Activated T-cell treated with anti-CD3 and anti-CD28 coated beads for 4 hours (primary cell): ENCODE measurements at places on chromosomes 13 and 19.

GRCh38 chr13:76425935-76426334 lies 460.3 kb downstream of the KCTD12 start:
- DNase-seq, result no peak

- DNase-seq, result no peak
These were observed 377.7 kb downstream of the KCNRG start for GRCh38 chr13:50392977-50393376.

- no peak for DNase-seq
These were observed 12.0 kb downstream of the LPAR6 start for GRCh38 chr13:48400850-48401291.

- DNase-seq, result no peak
These were observed 164.0 kb downstream of the TSHZ3 start for GRCh38 chr19:31185261-31185660.

GRCh38 chr13:77359171-77359570 lies 32.3 kb upstream of the MYCBP2 start:
- DNase-seq, result no peak

DNA sequence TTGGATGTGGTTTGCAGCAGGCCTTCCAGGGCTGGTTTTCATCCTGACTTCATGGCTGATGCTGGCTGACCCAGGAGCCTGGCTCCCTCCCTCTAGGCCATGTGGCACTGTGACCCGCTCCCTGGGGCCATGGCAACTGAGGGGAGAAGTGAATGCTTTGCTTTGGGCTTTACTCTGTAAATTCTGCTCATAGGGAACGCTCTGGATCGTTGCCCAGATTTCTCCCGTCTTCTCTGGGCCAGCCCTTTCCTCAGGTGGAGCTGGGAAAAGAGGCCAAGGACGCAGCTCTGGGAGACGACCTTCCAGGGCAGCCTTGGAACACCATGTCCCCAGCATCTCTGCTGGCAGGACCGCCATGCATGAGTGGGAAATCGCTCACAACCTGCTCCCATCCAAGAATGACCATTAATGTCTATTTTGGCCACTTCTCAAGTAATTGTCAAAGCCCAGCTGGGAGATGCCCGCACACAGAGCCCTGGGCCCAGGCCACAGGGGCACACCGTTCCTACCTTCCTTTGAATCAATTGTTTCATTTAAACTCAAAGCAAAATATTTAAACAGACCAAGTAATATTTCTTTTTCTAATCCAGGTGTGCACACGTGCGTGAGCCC lies 321.8 kb downstream of the TEX29 start:
- no peak for DNase-seq

DNA sequence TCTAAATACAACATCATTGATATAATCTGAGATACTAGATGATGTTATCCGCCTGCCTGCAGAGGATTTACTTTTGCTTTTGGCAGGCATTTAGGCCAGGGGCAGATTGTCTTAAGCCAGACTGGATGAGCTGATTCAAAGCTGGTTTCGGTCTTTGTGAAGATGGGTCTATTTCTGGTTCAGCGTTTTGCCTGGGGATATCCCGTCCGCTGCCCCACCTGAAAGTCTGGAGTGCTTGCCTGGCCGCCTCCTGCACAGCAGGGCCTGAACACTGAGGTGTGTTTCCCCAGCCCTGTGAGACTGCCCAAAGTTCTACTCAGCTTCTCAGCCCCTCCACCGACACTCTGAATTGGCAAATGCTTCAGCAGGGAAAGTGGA lies 149.7 kb downstream of the KATNAL1 start:
- DNase-seq, result no peak

DNA sequence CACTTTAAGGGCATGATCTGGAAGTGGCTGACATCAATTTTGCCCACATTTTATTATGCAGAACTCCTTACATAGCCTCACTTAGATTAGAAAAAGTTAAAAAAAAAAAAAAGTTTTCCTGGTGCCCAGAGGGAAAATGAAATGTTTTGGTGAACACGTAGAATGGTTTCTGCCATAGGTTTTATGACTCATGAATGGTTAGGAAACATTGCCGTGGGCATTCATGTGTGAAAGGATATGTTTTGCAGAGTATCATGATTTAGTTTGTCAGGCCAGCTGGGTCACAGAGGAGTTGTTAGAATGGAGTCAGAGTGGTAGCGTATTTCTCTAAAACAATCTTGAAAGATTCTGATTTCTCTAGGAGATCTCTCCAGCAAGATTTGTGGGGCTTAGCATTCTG lies 133.8 kb downstream of the MRPL57 start:
- no peak for DNase-seq

GRCh38 chr19:40219721-40220276 lies 1.6 kb upstream of the TTC9B start:
- no peak for DNase-seq

GRCh38 chr19:47227352-47228167 lies 3.4 kb downstream of the BBC3 start:
- DNase-seq, result no peak

DNA sequence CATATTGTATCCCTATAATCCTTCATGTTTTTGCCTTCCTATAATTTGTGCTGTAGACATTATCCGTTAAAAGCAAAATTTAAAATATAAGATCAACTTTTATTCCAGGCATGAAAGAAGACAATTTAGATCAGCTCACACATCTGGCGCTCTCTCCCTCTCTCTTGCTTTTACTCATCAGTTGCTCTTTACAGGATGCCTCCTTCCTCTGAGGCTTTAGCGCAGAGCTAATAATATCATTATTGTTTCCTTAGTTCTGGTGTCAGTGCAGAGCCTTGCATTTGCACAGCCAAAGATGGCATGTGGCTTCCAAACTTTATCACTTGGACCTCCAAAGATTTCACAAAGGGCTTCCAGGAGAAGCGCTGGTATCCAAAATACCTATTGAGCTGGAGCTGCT lies 295.1 kb downstream of the FGF9 start:
- DNase-seq, result no peak

GRCh38 chr19:48959341-48960239 lies 4.9 kb downstream of the BAX start:
- no peak for DNase-seq

GRCh38 chr13:51091839-51092238 lies 19.2 kb downstream of the C13orf42 start:
- no peak for DNase-seq

- no peak for DNase-seq
These were observed 17.4 kb downstream of the RUBCNL start for GRCh38 chr13:46369506-46370277.

DNA sequence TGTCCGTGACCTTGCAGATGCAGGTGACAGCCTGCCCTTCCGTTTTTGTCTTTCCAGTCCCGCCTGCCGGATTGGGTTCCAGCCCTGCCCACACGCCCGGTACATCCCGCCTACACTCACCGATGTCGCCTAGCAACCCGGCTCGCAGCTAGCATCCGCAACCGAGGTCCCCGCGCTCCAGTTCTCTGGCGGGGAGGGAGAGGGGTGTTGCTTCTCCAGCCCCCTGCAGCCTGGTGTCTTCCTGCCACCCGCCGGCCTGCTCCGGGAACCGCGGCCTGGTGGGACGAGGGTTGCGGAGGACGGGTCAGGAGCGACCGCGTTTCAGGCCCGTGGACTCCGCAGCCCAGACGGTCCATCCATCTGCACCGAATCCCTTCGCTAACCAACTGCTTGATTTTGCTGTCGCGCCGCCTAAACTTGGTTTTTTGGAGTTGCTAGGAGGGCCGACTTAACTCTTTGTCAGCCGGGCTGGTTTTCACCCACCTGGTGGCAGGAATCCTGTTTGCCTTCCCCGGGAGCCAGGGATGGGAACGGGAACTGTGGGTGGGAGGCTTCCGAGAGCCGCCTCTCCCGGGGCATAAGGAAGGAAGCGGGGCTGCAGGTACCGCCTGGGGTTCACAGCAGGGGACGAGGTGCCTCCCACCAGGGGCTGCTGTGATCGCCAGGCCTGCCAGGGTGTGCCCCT lies 15.4 kb upstream of the MATK start:
- peak; percentile 60 for DNase-seq

DNA sequence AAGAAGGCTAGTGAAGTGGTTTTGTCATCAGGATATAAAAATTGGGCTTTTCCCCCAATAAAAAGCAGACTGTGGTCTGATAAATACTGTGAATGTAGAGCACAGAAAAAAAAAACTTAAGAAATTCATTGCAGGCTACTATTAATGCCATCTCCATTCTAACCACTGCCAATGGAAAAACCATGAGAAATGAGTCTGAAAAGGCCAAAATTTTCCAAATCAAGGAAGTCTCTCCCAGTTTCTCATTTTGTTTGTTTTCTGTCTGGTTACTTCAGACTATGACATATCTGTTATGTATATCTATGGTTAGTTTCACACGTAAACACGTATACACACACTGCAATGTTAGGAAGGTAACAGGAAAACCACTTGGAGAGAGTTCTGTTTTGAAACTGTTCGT lies 193.6 kb upstream of the TSC22D1 start:
- no peak for DNase-seq

GRCh38 chr13:69180034-69180433 lies 927.6 kb upstream of the ATXN8OS start:
- DNase-seq, result no peak

DNA sequence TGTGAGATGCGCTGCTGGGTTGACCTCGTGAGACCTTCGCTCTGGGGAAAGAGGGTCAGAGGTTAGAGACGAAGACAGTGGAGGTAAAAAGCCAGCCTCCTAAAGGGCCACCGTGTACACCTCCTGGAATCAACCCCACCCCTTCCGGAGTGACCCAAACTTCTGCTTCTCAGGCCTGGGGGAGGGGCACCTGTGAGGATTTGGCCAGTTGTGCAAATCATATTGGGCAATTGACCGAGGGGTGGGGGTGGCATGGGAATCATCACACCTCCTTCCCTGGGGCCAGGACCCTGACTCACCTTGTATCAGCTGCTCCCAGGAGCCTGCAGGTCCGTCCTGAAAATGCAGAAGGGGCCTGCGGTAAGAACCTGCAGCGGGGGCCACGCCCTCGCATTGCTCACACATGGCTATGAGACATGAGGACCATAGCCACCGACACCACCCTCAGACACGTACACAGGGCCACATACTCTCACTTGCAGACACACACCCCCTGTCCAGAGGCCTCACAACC lies 2.8 kb downstream of the TNFSF14 start:
- DNase-seq, result no peak

- peak; percentile 97 for DNase-seq
These were observed at the start of gene SMG9 for GRCh38 chr19:43754503-43755255. Gene SMG9, minus strand, starts transcription at chr19:43754962. Its CDS starts 4,221 bp downstream, at chr19:43750741.

DNA sequence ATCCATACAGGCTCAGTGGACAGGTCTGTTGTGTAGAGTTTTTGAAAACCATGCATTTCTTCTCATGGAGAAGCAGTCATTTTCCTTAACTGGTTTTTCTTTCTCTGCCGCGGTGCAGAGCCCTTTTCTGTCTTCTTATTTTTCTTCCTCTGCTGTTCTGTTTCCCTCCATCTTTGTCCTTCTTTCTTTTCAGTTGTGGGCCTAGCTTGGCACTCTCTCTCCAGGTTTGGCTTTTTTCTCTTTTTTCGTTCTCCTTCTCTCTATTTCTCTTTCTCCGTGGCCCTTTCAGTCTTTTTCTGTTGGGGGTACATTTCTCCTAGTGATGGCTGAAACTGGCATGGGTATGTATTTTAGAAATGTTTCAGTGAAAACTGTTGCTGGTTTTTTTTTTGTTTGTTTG lies 24.1 kb downstream of the NFIX start:
- DNase-seq, result no peak

DNA sequence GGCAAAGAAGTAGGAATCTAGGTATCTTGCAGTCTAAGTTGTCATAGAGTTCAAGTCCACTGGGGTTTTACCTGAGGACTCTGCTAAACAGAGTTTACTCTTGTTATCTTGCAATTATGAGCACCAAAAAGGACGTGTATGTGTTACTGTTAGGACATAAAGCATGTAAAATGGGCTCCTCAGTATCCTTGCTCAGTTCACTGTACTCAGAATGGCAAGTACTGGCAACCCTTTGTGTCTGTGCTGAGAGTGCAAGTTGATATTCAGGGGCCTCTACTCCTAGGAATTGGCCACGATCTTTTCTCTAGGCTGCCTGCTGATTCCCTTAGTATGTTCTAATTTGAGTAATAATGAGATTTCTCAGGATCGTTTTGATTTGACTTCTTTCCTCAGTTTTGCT lies 13.3 kb downstream of the TDRD3 start:
- no peak for DNase-seq

GRCh38 chr13:100230769-100231149 lies 141.9 kb downstream of the PCCA start:
- no peak for DNase-seq

DNA sequence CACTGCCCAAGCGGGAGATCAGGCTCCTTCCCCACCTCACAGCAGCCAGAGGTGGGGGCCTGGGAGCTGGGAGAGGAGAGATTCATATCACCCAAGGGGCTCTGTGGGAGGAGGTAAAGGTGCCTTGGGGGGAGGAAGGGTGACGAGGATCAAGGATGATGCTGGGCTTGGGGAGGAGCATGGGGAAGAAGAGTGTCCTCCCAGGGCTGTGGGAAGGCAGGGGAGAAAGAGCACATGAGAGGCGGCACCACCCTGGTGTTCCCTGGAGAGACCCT lies 82.7 kb downstream of the ANKRD10 start:
- no peak for DNase-seq

DNA sequence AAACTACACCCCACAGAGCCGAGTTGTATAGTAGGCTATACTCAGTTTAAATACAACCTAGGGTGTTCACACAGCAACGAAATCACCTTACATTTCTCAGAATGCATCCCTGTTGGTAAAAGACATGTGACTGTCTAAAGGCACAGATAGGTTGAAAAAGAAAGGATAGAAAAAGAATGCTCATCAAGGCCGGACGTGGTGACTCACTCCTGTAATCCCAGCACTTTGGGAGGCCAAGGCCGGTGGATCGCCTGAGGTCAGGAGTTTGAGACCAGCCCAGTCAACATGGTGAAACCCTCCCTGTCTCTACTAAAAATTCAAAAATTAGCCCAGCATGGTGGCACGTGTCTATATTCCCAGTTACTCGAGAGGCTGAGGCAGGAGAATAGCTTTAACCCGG lies 3.8 kb upstream of the IL17D start:
- DNase-seq, result no peak

- DNase-seq, result no peak
These were observed 38.6 kb downstream of the TNFRSF19 start for GRCh38 chr13:23608701-23609413.

DNA sequence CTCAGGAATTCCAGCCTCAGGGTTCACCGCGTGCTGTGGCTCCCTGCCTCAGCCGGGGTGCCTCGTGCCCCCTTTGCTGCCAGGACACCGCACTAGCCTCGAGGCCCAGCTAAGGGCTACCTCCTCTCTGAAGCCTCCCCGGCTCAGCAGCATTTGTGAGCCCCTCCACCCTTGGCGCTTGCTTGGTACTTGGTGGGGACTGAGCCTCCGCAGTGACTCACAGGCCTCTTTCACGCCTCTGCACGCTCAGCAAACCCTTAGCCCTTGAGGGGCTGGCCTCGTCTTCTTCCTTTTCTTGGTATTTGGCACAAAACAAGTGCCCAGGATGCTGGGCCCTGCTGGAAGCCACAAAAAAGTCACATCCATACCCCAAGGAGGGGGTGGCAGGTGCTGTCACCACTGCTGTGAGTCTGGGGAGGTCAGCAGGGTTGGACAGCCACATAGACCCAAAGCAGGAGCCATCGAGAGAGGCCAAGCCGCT lies 85.4 kb upstream of the TM9SF2 start:
- no peak for DNase-seq
